ENCODE measurements at places on chromosomes 3 and 15.

DNA sequence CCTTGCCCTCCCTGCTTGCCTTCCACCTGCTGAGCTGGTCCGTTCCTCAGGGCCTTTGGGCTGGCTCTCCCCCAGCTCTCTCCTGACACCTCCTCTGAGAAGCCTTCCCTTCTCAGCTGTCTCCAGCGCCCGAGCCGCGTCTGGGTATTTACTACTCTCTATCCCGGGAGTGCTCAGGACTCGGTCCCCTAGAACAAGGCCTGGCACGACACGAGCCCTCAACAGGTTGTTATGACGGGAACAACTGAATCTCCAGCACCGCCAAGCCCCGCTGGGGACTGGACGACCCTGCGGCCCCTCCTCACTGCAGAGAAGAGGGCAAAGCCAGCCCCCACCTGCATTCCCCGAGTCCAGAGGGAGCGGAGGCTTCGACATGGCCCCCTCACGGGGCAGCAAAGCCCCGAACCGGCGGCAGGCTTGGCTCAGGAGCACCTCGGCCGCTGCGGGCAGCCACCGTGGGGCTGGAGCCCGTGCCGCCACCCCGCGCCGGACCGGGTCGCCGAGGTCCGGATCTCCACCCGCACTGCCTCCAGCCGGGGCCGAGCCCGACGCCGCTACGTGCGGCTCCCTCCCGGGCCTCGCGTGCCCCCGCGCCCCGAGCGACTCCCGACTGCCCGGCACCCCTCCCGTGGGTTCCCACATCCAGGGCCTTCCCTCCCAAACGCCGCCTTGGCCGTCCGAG is 792 bp downstream of the TPRA1 start:
- no peak for DNase-seq

GRCh38 chr15:49721091-49721490 is 100.2 kb downstream of the DTWD1 start:
- no peak for DNase-seq

DNA sequence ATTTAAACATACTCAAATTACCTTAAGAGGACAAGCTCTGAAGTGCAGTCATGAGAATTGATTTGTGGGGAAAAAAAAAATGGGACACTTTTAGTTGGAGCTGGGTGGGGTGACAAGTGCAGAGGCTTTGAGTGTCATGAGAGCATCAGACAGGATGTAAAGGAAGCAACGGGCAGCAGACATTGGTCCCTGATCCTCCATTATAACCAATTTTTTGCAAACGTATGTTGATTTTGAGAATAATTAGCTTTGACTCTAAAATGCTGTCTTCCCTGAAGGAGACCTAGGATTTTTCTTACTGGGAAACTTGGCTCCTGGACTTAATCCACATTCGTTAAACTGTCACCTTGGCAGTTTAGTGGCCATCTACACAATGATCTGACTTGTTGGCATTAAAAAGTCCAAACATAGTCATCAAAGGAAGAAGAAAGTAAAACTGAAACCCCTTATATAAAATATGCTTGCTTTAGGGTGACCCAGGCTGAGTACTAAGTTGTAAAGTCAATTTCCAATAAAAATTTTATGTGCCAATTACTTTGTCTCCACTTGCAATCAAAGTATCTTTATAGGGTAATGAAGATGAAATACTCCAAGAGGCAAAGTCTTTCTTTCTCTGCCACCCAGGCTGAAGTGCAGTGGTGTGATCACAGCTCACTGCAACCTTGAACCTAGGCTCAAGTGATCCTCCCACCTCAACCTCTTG is 45.6 kb downstream of the BCL2L10 start:
- no peak for DNase-seq

DNA sequence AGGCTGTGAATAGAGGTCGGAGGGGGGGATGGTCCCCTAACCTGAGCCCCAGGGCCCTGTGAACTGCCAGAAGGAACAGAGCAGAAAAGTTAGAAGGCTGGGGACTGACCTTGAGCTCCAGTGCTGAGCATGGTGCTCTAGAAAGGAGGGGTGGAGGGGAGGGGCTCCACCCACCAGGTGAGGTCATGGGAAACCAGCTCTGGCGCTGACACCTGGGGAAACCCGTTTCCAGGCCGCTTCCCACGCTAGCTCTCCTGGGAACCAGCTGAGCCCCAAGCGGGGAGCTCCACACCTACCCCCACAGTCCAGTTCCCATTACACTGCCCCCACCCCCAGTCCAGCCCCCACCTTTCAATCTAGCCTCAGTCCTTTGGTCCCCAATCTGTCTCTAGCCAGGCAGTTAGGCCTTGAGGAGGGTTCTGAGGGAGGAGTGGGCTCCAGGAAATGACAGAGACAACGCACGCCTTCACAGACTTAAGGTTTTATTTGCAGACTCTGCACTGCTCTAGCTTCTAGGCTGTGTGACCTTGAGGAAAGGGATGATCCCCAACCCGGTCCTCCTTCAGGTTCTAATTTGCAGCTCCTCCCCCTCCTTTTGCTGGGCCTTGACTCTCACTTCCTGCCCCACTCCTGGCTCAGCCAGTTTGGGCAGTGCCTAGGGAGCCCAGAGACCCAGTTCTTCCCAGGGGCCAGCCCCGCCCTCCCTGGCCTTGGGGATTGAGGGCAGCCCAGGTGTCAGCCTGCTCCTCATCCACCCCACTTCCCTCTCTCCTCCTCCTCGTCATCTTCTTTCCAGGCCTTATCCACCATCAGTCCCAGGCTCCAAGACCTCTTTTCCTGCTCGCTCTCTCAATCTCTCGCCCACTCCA is 2.1 kb downstream of the RHOV start:
- DNase-seq: no peak

DNA sequence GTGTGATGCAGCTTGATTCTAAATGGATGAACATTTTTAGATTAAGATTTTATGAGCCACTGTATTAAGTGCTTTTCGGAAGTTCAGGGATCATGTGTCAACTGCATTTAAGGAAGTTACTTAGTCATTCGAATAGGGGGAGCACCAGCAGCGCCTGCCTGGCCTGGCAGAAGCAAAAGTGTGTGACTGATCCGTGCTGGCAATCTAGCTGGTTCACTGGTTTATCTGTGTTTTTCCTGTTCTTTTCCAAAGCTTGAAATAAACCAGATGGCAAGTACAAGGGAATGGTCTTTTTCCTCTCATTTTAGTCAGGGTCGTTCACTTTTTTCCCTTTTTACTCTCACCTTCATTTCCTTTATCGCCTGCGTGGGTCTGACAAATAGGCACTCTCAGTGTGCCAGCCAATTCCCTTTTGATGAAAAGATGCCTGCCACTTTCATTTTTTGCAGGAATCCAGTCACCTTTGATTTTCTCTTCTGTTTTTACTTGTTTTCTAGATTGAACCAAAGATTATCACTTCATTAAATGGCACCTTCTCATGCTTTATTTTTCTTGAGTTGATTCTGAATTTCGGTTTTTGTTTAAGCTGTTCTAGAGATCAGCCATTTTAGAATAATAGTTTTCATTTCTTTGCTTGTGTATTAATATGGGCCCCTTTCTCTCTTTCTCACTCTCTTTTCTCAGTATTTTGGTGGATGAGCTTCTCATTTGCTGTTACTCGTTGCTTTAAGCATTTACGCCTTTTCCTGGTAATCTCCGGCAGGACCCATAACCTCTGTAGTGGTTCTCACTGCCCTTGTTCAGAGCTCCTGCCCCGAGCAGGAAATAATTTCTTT is 2.8 kb downstream of the ABHD2 start:
- peak; percentile 12 for DNase-seq

DNA sequence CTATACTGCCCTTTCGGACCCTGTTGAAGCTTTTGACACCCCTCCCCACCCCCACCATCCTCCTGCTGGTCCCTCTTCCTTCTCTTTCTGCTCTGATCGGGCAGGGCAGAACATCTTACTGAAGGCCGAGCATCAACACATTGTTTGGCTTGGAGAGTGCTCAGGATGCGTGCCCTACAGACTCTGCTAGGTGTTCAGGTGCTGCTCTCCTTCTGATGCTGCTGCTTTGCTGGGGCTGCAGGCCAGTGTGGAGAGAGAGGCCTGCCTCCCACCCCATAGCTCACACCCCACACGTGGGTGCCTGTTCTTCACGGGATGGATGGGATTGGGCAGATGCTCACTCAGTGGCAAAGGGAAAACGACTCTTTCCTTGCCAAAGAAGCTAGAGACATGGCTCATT is 89.8 kb upstream of the ONECUT1 start:
- no peak for DNase-seq

DNA sequence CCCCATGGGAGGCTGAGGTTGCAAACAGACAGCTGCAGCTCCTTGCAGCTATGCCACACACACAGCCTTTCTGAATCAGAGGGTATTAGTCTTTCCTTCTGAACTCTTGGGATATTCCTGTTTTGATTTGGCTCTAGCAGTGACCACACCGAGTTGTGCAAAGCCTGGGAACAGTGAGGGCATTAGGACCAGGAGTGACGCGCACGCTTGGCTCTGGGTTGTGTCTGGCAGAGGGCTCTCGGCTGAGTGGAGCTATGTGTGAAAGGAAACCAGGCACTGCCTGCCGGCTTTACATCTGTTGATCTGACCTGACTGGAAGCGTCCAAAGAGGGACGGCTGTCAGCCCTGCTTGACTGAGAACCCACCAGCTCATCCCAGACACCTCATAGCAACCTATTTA is at the start of gene GALNT15:
Gene GALNT15 (plus strand): TSS at position 292 of the 400 bp plus-strand sequence. CDS start 472 bp downstream, outside the sequence.
- DNase-seq: no peak

DNA sequence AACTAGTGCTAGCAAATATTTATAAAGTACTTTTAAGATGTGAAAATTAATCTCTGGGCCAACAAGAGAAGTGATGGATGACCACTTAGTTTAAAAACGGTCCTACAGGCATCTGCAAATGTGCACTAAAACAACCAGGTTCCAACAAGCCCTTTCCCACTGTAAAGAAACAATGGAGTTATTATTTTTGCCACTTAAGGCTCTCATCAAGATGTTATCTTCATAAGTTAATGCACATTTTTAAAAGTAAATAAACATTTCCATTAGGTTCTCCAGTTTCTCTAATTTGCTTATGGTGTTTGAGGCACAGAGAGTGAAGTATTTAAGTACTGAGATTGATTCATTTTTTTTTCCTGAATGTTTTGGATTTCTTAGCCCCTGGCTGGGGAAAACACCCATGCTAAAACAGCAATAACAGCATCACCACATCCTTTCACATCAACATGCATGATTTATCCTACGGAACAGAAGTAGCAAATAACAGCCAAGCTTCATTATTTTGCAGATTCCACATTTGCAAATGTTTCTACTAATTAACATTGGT is 20.8 kb downstream of the ABI3BP start:
- no peak for DNase-seq

GRCh38 chr15:36039996-36040572 is 494.1 kb upstream of the DPH6 start:
- DNase-seq: no peak

GRCh38 chr3:38332201-38332600 is 14.4 kb upstream of the XYLB start:
- DNase-seq: no peak

GRCh38 chr15:57867970-57868798 is 161.7 kb downstream of the POLR2M start:
- DNase-seq: no peak

GRCh38 chr15:80906159-80906766 is 83.4 kb downstream of the MESD start:
- no peak for DNase-seq

GRCh38 chr15:85499371-85499887 is 119.0 kb downstream of the AKAP13 start:
- DNase-seq: no peak

GRCh38 chr3:11131371-11131770 is 22.9 kb upstream of the HRH1 start:
- DNase-seq: no peak

DNA sequence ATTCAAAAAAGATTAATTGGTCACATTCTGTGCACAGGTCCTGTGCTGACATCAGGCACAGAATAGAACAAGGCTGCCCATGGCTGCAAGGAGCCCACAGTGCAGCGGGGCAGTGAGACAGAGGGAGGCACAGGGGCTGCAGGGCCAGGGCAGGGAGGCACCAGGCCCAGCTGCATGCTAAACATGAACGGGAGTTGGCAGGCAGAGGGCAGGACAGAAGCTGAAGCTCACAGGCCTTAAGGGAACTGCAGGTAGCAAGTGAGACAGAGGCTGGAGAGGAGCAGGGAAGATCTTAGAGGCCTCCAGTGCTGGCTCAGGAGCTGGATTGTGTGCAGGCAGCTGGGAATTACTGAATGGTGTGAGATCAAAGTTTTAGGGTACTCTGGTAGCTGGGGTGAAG is 26.2 kb downstream of the IDH3A start:
- DNase-seq: no peak

DNA sequence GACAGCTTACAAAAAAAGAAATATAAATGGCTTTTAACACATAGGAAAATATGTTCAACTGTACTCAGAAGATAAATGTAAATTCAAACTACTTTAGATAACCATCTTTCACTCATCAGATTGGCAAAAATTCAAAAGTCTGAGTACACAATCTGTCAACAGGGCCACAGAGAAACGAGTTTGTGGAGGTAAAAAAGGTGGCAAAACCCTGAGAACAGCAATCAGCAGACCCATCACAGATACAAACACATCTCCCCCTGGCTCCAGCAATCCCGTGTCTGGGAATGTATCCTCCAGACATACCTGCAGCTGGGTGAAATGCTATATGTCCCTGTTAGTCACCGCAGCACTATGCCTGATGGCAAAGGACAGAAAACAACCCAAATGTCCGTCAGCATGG is 149.5 kb downstream of the OSBPL10 start:
- DNase-seq: no peak

- peak; percentile 42 for DNase-seq
Measured at GRCh38 chr3:192566706-192567290, 160.5 kb downstream of the FGF12 start.

DNA sequence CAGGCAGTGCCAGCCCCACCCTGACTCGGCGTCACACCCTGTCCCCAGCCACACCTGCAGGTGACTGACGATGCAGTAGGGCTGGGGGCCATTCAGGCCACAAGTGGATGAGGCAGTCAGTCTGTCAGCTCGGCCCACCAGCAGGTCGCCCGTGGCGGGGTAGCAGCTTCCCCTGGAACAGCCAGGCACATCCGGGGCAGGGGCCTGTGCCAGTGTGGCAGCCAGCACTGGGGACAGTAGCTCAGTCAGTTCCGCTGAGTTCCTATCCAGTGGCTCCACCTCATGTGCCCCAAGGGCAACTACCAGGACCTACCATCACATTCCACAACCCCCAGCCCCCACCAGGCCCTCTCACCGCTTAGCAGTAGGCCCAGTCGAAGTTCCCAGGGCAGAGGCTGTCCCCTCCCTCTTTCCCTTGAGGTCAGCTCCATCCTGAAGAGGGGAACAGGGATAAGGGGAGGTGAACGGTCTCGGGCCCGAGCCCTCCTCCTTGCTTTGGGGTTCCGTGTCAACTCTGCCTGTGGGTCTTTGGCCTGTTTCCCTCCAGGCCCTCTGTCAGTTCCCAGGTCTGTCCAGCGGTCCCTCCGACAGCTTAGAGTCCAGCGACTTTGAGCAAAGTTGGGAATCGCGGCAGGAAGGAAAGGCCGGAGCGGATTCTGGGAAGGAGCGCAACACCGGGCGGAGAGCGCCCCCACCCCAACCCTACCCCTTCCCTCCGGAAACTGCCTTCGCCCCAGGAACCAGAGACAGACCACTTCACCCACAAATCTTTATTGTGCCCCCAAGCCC is at the start of gene LAMB2:
Gene LAMB2 (minus strand): TSS at position 614 of the 789 bp plus-strand sequence. CDS start 183 bp downstream, at position 431.
- DNase-seq: no peak

GRCh38 chr3:172799246-172799645 is 48.7 kb downstream of the ECT2 start:
- no peak for DNase-seq
